Naive thymus-derived CD8-positive, alpha-beta T cell (primary cell): ENCODE measurements at places on chromosomes 16 and 17.
A peak's percentile ranks its signal among the peaks of the same experiment; 100 is the strongest.

GRCh38 chr17:64074704-64075426 lies 54.4 kb upstream of the ICAM2 start:
- DNase-seq: no peak

- no peak for DNase-seq
Observed at GRCh38 chr17:55774846-55775271, 24.0 kb downstream of the PCTP start.

DNA sequence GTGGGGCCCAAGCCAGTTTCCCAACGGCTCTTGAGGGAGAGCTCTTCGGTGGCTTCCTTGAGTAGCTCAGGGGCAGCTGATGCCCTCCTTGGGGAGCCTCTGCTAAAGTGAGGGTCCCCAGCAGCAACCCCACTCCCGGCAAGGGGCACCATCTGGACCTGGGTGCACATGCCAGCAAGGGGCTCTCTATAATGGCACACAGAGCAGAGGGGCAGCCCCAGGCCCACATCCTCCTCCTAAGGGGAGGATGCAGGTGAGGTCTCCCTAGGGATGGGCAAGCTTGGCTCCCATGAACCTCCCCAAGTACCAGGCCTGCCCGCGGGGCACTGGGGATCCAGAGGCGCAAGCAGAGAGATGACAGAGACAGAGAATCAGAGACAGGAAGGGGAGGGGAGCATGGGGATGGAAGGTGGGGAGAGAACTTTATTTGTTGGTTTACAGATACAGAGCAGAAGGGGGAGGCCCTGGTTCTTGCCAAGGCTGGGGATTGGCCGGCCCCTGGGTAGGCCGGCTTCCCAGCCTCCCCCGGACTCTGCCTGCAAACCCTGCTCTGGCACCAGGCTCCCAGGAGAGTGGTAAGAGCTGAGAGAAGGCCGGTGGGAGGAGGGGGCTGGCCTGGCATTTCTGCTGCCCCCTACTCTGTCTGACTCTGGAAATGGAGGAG lies 61.4 kb downstream of the SRCIN1 start:
- DNase-seq: no peak

DNA sequence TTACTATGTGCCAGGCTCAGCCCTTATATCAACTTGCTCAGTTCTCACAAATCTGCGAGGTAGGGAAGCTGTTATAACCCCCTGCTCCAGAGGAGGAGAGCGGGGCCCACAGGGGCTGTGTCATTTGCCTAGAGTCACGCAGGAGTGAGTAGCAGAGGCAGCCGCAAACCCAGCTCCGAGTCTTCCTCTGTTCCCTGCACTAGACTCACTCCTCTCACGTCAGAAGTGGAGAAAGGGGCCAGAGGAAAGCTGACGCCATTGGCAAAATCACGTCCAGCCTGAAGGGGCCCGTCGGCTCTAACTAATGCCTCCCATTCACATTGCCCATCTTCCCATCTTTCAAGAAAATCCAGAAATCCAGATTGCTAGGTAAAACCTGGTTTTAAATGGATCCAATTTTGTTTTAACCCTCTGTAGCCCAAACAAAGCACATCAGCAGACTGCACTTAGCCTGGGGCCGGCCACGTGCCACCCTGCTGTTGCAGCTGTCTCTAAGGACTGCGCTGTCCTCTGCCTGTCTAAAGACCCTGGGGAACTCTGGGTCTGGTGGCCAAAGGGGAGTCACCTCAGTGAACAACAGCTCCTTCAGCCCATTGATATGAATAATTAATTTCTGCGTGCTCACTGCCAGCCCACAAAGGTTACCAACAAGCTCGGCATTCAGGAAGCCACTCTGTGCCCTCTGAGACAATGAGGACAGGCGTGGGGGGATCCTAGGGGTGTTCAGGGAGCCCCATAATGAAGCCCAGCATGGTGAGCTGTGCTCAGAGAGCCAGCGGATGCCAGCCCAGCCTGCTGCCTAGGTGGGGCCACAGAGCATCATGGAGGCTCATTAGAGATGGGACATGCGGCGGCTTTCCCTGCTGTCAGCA lies 36.7 kb upstream of the ABR start:
- no peak for DNase-seq

- DNase-seq: no peak
Observed at GRCh38 chr16:80200079-80200478, 340.7 kb upstream of the DYNLRB2 start.

DNA sequence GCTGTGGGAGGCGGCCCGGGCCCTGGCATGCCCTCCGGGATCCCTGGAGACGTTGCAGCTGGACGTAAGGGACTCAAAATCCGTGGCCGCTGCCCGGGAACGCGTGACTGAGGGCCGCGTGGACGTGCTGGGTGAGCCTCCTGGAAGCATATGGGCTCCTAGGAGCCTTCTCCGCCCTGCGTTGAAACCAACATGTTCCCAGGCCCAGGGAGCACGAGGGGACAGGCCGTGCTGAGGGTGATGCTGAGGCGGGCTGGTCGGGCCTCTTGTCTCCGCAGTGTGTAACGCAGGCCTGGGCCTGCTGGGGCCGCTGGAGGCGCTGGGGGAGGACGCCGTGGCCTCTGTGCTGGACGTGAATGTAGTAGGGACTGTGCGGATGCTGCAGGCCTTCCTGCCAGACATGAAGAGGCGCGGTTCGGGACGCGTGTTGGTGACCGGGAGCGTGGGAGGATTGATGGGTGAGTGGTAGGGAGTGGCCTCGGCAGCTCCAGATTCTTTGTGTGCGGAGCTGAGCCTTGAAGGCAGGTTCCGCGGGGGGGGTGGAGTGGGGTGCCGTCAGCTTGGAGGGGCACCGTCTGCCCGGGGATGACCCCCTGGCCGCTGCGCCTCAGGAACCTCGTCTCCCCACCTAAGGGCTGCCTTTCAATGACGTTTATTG lies 567 bp downstream of the HSD17B1 start:
- no peak for DNase-seq

- DNase-seq: no peak
Observed at GRCh38 chr17:69919789-69920188, 155.2 kb upstream of the KCNJ16 start.

DNA sequence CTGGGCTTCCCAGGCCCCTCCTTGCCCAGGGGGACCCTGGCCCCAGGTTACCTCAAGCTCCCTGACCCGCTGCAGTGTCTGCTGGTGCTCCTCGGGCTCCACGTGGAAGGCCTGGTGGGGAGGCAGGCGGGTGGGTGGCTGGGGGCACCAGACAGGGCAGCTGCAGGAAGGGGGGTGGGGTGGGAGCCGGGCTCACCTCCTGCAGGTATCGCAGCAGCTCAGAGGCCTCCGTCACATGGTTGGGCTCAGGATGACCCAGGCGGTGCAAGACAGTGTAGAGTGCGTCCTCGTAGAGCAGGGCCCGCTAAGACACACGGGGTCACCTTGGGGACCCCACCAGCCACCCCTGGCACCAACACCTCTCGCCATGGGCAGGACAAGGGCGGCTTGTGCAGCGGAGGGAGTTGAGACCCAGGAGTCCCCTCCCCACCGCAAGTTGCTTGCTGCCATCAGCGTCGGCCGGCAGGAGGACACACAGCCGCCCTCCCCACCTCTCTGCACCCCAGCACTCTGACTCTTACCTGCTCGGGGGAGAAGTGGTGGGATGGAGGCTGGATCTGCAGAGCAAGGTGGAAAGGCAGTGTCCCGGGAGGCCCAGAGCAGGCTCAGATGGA lies 1.1 kb downstream of the UNC13D start:
- no peak for DNase-seq

DNA sequence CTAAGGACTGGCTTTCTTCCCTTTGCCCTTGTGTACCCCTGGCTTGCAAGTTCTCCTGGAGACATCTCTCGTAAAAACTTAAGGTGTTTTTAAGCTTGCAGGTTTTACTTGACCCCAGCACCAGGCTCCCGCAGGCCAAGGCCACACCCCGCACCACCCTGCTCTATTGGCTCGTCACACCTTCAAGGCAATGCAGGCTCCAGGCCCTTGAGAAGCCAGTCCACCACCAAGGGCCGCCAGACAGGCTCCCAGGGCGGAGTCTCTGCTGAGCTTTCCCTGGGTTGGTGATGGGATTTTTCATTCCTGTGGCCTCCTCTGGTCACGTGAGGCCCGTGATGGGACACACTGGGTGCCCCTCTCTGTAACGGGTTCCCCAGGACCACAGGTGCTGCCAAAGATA lies 9.9 kb downstream of the CSNK1D start:
- no peak for DNase-seq

- DNase-seq: no peak
Observed at GRCh38 chr16:51150165-51150887, 744 bp downstream of the SALL1 start.

DNA sequence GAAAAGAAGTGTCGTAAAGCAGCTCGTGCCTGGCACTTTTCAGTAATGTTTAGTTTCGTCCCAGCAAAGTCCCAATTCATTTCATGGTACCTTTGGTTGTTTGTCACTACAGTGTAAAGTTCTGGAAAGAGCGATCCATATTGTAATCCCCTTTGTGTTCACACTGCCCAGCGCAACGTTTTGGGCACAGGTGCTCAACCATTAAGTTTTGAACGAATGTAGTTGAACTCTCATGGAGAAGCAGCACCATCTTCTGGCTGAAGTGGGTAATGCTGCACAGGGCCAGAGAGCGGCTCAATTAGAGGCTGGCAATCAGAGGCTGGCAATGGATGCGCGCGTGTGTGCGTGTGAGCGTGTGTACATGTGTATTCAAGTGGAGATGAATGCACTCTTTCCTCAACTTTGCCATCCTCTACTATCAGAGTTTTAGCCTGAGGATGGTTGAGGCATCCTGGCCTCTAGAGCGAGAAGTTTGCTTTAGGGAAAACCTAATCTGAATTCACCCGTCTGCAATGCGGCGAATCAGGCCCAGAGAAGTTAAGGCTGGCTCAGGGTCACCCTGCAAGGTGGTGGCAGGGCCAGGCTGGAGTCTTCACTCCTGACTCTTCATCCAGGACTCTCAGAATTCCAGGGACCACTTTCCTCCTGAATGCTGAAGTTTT lies 29.9 kb downstream of the DYNLL2 start:
- peak; percentile 85 for DNase-seq

DNA sequence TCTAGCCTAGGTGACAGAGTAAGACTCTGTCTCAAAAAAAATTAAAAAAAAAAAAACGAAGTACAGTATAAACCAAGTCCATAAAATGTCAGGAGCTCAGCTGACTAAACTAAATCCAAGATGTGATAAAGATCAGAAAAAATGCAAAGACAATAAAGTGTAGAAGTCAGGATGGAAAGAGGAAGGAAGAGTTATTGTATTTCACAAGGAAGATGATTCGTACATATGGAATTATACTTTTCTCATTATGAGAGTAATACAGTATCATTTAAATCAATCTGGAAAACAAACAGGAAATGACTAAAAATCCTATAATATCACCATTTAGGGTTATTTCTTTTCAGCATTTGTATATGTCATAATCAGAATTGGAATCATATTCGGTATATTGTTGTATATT lies 11.4 kb upstream of the APOH start:
- DNase-seq: no peak

- DNase-seq: no peak
Observed at GRCh38 chr17:41686281-41686680, 2.4 kb upstream of the EIF1 start.

DNA sequence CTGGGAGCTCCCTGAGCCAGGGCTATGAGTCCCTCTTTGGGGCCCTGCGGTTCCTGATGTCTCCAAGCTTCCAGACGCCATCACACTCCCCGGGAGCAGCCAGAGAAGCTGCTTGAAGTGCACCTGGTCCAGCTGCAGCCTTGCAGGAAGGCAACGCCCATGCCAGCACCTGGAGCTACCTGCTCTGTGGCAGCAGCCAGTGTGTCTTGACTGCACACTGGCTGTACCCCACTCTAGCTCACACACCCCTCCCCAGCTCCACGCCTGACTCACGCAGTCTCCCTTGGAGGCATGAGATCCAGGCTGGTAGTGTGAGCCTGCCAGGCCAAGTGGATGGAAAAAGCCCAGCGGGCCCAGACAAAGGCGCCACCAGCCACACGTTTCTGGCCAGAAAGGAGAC lies 63.3 kb downstream of the USP32 start:
- no peak for DNase-seq

GRCh38 chr17:63399856-63400255 lies 46.2 kb downstream of the CYB561 start:
- DNase-seq: no peak

- DNase-seq: peak; percentile 46
Observed at GRCh38 chr17:876272-876671, 94.1 kb downstream of the MRM3 start.

DNA sequence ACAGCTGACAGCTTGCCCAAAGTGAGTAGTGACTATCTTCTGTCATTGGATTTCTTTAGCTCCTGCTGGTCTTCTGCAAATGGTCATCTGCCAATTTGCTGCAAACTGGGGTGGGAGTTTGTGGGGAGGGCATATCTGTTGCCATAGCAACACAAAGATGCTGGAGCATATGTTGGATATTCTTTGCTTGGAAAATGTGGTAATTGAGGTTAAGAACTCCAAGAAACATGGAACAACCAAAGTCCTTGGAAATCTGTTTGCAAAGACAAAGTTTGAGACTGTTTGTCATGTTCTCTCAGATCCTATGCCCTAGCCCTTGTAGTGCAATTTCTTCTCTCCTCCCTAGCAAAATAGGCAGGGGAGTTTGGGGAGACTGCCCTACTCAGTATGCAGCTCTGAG lies 155.3 kb downstream of the PRKCB start:
- no peak for DNase-seq

DNA sequence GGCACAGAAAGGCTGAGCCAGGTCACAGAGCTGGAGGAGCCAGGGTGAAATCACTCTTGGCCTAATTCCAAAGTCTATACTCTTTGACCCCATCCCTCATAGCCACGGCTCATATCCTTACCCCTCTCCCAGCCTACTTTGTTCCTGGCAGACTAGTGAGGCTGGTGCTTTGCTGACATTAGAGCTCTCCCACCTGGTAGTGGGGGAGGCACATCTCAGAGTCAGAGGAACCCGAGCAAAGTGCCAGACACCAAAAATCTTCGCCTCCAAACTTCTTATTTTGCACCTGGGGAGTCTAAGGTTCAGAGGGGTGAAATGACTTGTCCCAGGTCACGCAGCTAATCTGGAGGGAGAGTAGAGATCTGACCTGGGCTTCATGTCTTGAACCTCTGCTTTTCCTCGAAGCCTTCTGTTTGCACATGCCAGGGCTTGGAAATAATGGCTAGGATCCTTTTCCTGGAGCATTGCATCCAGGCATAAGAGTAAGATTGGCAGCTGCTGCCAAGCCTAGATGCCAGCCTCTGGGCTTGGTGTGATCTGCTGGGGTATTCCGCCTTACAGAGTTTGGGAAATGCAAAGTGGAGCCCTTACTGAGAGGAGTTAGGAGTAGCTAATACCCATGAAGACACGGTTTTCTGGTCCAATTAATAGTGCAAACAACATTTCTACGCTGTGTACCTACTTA lies 126.9 kb downstream of the SPACA3 start:
- DNase-seq: no peak

GRCh38 chr17:41251261-41251660 lies 1.8 kb downstream of the KRTAP9-4 start:
- DNase-seq: no peak
